ENCODE measurements at places on chromosomes 2 and 18.
A peak's percentile ranks its signal among the peaks of the same experiment; 100 is the strongest.

- DNase-seq, result no peak
Measured at GRCh38 chr2:233553366-233553765, 13.2 kb downstream of the USP40 start.

GRCh38 chr2:65532326-65532725 is 99.9 kb upstream of the SPRED2 start:
- no peak for DNase-seq

DNA sequence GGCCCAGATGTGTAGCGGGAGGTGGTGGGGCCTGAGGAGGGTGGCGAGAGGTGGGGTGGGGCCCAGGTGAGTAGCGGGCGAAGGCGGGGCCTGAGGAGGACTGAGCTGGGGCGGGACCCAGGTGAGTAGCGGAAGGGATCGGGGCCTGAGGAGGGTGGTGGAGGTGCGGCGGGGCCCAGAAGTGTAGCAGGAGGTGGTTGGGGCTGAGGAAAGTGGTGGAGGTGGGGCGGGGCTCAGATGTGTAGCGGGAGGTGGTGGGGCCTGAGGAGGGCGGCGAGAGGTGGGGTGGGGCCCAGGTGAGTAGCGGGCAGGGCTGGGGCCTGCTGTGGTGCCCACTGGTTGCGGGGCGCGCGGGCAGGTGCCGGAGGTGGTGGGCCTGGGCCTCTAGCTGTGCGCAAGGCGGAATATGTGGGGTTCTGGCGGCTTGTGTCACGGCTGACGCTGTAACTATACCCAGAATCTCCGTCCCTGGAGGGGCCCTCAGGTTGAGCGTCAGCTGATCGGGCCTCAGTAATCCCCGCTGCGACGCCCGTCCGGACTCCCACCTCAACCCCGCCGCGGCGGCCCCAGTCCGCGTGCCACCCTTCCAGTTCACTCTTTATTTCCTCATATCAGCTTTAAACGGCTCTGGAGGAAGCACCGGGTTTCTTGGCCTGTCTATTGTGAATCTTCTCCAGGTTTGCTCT is 866 bp upstream of the SF3B6 start:
- DNase-seq, result no peak

- DNase-seq, result peak; percentile 41
Measured at GRCh38 chr2:232611559-232612218, 21.7 kb upstream of the EFHD1 start.

DNA sequence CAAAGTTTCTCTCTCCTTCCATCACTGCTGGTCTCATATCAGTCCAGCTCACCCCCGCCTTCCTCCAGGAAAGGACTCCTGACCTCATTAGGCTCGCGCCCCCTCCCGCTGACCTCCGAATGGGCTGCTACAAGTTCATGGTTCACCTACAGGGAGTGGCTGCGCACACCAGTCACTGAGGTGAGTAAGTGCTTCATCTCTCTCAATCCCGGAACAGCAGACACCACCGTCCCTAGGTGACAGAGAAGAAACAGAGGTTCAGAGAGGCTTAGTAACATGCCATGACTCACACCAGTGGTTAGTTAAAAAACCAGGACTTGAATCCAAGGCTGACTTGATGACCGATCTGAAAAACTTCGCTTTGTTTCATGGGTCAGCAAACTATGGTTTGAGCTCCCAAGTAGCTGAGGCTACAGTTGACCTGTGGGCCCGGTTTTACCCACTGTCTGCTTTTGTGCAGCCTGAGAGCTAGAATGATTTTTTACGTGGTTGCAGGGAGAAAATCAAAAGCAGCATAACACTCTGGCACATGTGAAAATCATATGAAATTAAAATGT is 42.0 kb downstream of the ZFP36L2 start:
- no peak for DNase-seq

DNA sequence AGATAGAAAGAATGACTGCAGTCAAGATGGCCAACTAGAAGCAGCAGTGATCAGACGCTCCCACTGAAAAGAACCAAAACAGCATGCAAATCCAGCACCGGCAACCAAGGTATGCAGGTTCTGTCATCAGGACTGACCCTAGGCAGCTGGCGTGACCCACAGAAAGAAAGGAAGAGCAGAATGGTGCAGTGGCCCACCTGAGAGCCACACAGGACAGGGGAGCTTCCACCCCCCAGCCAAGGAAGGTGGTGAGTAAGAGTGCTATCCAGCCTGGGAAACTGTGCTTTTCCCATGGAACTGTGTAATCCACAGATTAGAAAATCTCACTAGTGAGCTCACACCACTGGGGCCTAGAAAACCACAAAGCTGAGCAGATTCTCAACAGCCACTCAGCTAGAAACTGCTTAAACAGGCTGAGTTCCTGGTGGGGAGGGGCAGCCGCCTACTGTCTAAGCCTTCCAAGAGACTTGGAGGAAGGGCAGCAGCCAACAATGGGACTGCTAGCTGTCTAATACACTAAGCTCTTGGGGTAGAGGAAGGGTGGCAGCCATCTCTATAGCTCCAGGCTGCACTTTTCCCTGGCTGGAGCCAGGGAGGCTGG is 127.9 kb downstream of the EVA1A start:
- peak; percentile 45 for DNase-seq

- DNase-seq, result no peak
Measured at GRCh38 chr18:46675112-46675511, 18.1 kb upstream of the LOXHD1 start.

DNA sequence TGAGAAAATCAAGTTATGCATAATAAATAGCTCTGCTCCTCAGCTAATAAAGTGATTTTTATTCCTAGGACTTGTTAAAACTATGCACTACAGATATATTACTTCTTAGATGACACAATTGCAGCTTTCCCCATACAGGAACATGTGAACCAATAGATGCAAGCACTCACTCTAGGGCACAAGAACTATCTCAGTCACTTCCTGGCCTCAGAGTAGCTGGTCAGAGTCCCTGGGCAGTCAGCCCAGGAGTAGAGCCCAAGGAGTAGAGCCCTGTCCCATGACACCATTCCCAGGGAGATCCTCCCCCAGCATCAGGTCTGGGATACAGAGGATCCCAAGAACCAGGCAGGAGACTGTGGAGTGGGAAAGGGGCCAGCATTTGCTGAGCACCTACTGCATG is 2.7 kb downstream of the TNS1 start:
- DNase-seq, result no peak

DNA sequence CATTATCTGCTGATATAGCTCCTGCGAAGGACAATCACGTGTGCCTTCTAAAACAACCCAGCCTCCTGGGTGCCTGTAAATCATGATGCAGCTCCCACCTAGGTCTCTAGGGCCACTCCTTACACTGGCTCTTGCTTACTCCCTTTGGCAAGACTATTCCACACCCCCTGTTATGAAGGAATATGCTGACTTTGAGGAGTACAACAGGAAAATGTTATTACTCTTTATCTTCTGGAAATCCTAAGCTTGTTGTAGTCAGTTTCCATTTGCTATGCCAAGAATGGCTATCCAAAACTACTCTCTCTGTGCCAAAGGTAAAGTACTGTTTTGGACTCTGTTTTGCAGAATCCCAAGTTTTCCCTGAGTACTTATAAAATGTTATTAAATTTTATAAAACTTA is 7.7 kb downstream of the SGO2 start:
- no peak for DNase-seq

Measured in HAP-1 (cell line).